ENCODE measurements at places on chromosomes 7 and 10. TPM values are rescaled to one million over a fixed set of nuclear protein-coding genes. Genes with fewer than 3 reads are reported as not detected.

The MYH16 gene
- polyA plus RNA-seq: not detected

The ENKUR gene
- polyA plus RNA-seq: 0.12 TPM

The NME8 gene
- 14.1 TPM for polyA plus RNA-seq

The AKR1C3 gene
- polyA plus RNA-seq: 534 TPM

The AOAH gene
- polyA plus RNA-seq: 288 TPM

The TAS2R39 gene
- not detected for polyA plus RNA-seq

The CALML5 gene
- not detected for polyA plus RNA-seq

The RNF148 gene
- polyA plus RNA-seq: not detected

The BAMBI gene
- polyA plus RNA-seq: 0.23 TPM

The WDR86 gene
- polyA plus RNA-seq: 2.2 TPM

The GRID2IP gene
- not detected for polyA plus RNA-seq

The TRIM24 gene
- polyA plus RNA-seq: 4.8 TPM

The ADRA2A gene
- not detected for polyA plus RNA-seq

The TEX47 gene
- not detected for polyA plus RNA-seq

The CALCR gene
- polyA plus RNA-seq: not detected

The MSMB gene
- polyA plus RNA-seq: not detected

The KLHDC10 gene
- 1.7 TPM for polyA plus RNA-seq

The ACBD7 gene
- not detected for polyA plus RNA-seq

The TMEM196 gene
- not detected for polyA plus RNA-seq

The RHOBTB1 gene
- 0.64 TPM for polyA plus RNA-seq

The PRPS1L1 gene
- not detected for polyA plus RNA-seq

The NPSR1 gene
- not detected for polyA plus RNA-seq

The IL2RA gene
- polyA plus RNA-seq: 3.6 TPM

Measured in immature natural killer cell (primary cell).